ENCODE measurements at places on chromosomes 5 and 9.

DNA sequence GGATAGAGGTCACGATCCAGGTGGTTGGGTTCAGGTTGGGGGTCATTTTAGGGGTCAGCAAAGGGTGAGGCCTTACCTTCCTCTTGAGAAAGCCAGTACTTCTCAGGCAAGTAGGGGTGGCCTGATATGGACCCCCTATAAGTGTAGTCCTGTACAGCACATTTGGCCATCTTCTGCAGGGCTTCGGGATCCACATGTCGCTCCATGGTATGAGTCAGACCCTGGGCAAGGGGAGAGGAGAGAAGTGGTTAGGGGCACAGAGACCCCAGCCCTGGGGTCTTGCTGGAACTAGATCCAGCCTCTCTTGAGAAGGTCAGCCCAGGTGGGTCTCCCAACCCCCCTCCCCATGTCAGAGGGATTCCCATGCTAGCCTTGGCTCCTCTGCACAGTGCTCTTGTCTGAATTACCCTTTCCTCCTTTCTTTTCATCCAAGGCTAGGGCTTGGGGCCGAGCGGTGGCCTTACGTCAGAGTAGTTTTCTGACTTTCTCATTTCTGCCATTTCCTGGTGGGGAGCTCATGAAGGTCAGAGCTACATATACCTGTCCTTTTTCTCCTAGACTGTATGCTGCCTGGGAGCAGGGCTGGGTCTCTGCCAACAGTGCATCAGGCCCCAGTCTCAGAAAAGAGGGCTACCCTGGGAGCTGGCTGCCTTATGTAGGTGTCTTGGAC lies 9.0 kb upstream of the MYORG start:
- DNase-seq, result no peak

DNA sequence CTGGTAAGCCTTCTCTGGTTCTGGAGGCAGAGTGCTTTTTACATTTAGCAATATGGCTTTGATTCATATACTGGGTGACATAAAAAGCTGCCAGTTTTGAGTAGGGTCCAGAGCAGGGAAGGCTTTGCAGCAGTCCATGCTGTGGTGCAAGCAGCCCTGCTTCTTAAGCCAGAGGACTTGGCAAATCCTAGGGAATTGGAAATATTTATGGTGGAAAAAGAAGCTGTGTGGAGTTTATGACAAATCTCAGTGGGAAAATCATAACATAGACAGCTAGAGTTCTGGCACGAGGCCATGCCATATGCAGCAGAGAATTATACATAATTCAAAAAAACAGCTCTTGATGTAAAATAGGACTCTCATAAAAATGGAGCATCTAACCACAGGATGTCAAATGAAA lies 536.4 kb downstream of the RASEF start:
- no peak for DNase-seq

- DNase-seq, result no peak
Measured at GRCh38 chr5:4093236-4093635, 497.6 kb downstream of the IRX1 start.

- DNase-seq, result no peak
Measured at GRCh38 chr5:87010736-87011135, 256.9 kb upstream of the RASA1 start.

DNA sequence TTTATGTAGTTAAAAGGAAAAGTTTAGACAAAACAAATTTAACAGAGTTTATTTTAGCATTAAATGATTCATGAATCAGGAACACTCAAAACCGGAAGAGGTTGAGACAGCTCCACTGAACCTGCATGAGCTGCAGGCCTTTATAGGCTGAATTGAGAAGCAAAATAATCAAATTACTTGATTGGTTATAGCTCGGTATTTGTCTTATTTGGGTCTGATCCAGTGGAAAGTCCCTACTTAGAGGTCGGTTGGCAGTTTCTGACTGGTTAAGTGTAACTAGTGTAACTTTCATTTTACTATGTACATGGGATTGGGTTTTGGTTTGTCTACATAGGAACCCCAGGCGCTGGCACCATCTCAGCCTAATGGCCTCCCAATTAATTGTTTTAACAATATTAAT lies 74.1 kb upstream of the PIK3R1 start:
- no peak for DNase-seq

- DNase-seq, result no peak
Measured at GRCh38 chr5:31987985-31988710, 186.0 kb downstream of the GOLPH3 start.

- DNase-seq, result no peak
Measured at GRCh38 chr5:98773214-98773463, 324 bp upstream of the RGMB start.

DNA sequence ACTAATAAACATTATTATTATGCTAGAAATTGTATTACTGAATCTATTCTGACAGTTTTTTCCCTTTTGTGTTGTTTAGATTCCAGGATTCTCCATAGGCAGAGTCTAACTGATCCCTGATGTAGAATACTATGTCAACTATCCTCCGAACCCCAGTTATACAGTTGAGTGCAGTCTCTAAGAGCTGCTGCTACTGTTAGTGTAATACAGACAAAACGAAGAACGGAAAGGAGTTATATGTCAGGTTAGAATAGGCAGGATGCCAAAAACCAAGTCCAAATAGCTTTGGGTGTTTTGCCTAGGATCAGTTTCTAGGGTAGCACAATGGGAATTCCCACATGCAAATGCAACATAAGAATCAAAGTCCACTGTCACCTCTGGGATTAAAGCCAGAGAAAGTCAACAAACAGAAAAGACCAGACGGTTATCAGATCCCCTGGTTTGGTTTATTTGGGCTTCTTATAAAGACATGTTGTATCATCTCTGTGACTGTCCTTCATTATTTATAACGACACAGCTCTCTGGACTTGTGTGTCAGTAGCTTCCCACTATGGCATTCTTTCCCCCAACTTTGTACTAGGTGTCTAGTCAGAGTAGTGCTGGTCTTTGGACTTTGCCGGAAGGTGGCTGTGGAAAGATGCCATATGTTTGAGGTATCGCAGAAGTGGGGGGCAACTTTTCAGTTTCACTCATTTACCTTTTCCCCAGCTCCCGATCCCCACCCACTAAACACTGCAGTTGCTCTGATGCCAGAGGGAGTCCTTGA lies 14.9 kb upstream of the TMEM38B start:
- no peak for DNase-seq

DNA sequence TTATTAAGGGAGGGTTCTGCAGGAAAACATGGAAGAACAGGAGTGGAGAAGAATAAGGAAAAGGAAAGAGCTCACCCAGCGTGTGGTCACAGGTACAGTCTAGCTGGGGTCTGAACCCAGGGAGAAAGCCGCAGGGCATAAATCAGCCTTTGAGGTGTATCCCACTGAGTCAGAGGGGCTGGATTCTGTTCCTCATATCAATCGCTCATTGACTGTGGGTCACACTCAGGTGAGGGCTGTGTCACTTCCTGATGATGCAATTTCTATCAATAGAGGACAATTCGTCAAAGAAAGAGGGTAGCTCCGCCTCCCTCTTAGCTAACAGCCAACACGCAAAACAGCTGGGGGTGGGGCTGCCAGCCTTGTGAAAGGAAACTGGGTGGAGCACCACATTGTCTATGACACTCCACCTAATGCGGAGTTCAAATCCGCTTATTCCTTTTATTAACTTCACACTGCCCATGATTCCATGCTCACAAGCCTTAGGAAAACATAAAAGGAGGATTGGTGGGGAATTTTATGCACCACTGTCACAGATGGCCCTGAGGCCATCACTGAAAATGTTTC lies 176.2 kb downstream of the ICE1 start:
- DNase-seq, result no peak

GRCh38 chr9:20604562-20604961 lies 17.7 kb downstream of the MLLT3 start:
- DNase-seq, result no peak

GRCh38 chr5:143932584-143932983 lies 120.6 kb downstream of the HMHB1 start:
- DNase-seq, result no peak

GRCh38 chr9:88807426-88807825 lies 183.8 kb upstream of the S1PR3 start:
- no peak for DNase-seq

GRCh38 chr9:35519692-35520363 lies 29.9 kb downstream of the RUSC2 start:
- DNase-seq, result no peak

DNA sequence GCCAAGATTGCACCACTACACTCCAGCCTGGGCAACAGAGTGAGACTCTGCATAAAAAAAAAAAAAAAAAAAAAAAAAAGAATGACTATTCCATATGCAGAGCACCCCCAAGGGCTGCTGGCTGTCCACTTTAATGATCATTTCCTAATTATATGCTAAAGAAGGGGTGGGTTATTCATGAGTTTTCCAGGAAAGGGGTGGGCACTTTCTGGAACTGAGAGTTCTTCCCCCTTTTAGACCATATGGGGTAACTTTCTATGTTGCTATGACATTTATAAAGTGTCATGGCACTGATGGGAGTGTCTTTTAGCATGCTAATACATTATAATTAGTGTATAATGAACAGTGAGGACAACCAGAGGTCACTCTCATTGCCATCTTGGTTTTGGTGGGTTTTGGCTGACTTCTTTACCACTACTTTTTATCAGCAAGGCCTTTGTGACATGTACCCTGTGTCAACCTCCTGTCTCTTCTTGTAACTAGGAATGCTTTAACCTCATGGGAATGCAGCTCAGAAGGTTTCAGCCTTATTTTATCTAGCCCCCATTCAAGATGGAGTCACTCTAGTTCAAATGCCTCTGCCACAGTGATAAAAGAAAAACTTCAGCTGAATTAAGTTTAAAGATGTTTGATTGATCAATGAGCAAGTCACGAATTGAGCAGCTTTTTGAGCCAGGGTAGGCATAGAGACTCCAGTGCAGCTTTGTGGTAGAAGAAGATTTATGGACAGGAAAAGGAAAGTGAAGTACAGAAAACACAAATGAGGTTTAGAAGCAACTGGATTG lies 7.1 kb upstream of the NANS start:
- DNase-seq, result no peak

GRCh38 chr5:132232465-132232864 lies 4.8 kb upstream of the P4HA2 start:
- DNase-seq, result no peak

DNA sequence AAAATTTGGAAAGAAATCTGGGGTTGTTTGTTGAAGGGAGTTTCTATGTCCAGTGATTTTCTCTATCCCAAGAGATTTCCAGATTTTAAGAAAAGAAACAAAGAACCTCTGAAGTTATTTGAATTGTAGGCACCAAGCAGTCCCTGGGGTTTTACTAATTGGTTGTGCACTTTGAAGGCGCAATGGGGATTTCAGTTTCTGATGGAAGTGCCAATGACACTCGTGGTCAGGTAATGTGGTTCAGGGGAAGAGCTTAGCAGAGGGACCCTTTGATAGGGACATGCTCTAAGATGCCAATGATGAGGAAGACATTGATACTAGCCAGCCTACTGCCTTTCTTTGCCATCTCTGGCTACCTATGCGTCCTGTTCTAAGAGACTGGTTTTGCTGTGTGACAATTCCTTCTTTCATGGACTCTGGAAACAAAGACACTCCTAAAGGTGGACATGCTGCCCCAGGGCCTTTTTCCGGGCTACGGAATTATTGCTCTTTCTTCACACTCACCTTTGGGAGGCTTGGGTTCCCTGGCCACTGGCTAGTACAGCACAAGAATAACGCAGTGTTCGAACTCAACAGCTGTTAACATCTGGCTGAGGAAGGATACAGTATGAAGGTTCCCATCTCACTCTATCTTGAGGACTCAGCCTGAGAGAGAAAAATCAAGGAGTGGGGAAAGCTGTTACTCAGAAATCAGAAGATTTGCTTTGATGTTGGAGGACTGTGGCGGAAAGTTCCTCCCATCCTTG lies 6.9 kb upstream of the TRAF1 start:
- no peak for DNase-seq

DNA sequence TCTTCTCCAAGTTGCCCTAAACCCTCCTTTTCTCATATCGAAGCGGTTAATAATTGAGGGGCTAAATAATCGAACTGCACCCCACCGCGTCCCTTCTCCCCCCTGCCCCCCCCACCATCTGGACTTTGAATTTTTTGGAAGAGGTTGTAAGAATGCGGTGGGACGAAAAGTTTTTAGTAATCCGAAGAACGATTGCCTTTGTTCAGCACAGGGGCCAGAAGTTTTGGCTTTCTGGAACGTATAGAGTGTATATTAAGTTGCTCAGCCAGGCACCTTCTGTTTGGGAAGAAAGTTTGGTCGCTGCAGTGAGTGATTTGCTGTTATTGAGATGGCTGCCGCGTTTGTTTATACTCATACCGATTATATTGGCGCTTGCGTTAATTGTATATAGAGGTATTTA lies 518 bp downstream of the ERBIN start:
- no peak for DNase-seq

- no peak for DNase-seq
Measured at GRCh38 chr5:157484768-157485167, 24.8 kb downstream of the NIPAL4 start.

- DNase-seq, result no peak
Measured at GRCh38 chr9:2243666-2244555, 228.8 kb downstream of the SMARCA2 start.

- no peak for DNase-seq
Measured at GRCh38 chr5:74629326-74629725, 11.2 kb downstream of the ENC1 start.

- no peak for DNase-seq
Measured at GRCh38 chr5:633501-633955, 21.4 kb downstream of the CEP72 start.

DNA sequence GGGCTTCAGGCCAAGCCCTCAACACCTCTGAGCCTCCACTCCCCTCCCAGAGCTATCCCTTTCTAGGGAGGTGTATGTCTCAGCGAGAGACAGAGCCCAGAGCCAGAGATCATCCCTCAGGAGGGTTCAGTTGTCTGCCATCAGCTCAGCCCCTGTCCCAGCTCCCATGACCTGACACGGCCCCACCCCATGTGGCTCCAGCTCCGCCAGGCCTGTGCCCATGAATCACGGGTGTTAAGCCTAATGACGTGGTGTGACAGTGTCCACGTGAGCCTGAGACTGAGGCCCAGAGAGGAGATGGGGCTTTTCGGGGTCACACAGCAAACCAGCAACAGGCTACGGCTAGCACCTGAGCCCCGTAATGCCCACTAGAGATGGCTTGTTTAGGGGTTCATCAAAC lies 60.9 kb upstream of the ORM1 start:
- DNase-seq, result no peak

GRCh38 chr9:115992834-115993233 lies 160.8 kb upstream of the PAPPA start:
- no peak for DNase-seq

- DNase-seq, result peak; percentile 14
Measured at GRCh38 chr5:1380011-1380817, 35.3 kb upstream of the CLPTM1L start.

- DNase-seq, result no peak
Measured at GRCh38 chr9:105188746-105189145, 55.7 kb upstream of the SLC44A1 start.

GRCh38 chr5:78983601-78984438 lies 1.3 kb downstream of the ARSB start:
- no peak for DNase-seq

- no peak for DNase-seq
Measured at GRCh38 chr5:65817931-65818330, 95.9 kb downstream of the NLN start.

GRCh38 chr5:72108202-72109061 lies 1.2 kb downstream of the MAP1B start:
- no peak for DNase-seq
